Hematopoietic multipotent progenitor cell treated with erythropoietin and hydrocortisone succinate and interleukin-3 and kit ligand, for 17 days (in vitro differentiated cells): ENCODE measurements at places on chromosomes 4 and X.

GRCh38 chr4:144178414-144178813 is 37.9 kb upstream of the GYPA start:
- no peak for DNase-seq

DNA sequence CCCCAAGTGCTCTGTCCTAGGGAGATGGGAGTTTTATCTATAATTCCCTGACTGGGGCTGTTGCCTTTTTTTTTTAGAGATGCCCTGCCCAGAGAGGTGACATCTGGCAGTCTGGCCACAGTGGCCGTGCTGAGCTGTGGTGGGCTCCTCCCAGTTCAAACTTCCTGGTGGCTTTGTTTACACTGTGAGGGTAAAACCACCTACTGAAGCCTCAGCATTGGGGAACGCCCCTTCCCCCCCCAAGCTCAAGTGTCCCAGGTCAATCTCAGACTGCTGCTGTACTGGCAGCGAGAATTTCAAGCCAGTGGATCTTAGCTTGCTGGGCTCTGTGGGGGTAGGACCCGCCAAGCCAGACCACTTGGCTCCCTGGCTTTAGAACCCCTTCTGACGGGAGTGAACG is 38.3 kb upstream of the CBLL2 start:
- DNase-seq, result no peak

DNA sequence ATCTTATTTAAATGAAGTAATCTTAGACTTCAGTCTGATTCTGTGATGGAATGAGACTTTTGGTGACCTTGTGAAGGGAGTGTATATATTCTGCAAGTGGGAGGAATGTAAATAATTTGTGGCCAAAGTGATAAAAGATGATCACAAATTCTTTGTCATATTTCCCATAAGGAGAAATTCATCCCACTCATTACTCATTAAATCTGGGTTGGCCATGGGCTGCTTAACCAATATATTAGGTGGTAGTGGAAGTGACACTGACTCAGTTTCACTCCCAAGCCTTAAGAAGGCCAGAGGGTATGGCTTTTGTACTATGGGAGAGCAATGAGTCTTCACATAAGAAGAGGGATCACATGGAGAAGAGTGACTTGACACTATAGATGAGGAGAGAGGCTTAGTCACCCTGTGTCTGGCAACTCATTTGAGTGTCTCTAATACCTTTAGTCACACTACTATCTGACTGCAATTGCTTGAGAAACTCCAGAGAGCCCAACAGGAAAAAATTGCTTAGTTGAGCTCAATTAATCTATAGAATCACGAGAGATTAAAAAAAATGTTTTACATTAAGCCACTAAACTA is 408.2 kb upstream of the PITX2 start:
- DNase-seq, result no peak

DNA sequence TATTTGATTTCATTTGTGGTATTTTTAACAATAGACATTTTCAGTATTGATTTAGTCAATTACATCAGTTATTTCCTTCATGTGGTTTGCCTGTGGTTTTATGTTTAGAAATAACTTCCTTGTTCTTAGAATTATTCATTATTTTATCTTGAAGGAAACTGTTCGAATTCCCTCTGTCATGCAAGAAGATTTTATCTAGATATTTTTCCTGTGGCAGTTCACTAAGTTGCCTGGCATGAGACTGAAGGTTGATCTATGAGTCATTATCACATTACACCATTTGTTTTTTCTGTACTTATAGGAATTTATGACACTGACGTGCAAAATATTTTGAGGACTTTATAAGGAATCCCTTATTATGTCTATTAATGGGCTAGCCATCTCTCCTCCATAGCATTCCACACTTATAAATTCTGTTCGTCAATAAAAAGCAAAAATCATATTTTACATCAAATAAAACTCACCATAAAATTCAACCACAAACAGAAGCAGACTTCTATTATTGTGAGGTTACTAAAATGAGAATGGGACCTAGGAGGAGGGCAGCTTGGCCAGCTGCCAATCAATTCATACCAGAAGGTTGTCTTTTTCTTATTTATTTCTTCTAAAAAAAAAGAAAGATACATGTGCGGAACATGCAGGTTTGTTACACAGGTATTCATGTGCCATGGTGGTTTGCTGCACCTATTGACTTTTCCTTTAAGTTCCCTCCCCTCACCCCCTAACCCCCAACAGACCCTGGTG is 179.0 kb downstream of the KCNIP4 start:
- no peak for DNase-seq

- no peak for DNase-seq
Measured at GRCh38 chr4:145936142-145936996, 2.3 kb downstream of the ZNF827 start.

GRCh38 chrX:153372949-153373348 is 28.2 kb downstream of the PNMA6E start:
- DNase-seq, result no peak

DNA sequence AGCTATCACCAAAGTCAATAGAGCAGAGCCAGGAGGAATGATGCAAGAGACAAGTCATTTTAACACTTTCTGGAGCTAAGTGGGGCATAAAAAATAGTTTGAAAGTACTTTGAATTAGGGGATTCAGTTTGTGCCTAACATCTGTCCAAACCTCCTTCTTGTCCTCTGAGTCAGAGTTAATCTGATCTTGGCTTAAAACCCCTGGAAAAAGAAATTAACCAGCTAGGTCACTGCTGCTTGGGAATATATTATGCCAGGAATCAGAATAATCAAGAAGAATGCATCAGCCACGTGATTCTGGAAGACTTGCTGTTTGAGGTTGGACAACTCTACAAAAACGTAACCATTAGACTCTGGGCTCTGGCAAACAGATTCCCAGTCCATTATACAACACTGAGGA is 45.3 kb upstream of the EDA2R start:
- DNase-seq, result no peak

GRCh38 chr4:145589916-145590702 is 29.1 kb upstream of the MMAA start:
- DNase-seq, result no peak
